ENCODE measurements at places on chromosomes 6 and 20.

- no peak for DNase-seq
Measured at GRCh38 chr6:35178932-35179832, 34.6 kb upstream of the SCUBE3 start.

GRCh38 chr6:136104556-136104955, 145.6 kb downstream of the MTFR2 start:
- no peak for DNase-seq

- no peak for DNase-seq
Measured at GRCh38 chr20:62659488-62660239, 17.4 kb downstream of the SLCO4A1 start.

- DNase-seq, result no peak
Measured at GRCh38 chr20:48203252-48203651, 418.0 kb upstream of the SULF2 start.

DNA sequence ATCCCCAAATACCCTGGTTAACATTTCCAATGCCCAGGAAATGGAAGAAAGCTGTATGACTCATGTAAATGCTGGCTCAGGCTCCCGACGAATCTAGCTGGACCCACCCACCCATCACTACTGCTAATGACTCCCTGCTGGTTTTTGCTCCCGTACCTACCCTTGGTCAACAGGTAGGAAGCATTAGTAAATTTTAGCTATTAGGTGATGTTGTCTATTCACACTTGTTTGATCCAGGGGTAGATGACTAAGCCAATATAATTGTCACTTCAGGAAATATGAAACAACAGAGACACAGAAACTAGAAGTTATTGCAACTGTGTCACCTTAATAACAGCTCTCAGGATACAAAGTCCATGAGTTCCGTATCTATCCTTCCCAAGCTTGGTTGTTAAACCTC, 94.4 kb upstream of the BEND6 start:
- no peak for DNase-seq

- no peak for DNase-seq
Measured at GRCh38 chr6:68777956-68778355, 142.9 kb downstream of the ADGRB3 start.

DNA sequence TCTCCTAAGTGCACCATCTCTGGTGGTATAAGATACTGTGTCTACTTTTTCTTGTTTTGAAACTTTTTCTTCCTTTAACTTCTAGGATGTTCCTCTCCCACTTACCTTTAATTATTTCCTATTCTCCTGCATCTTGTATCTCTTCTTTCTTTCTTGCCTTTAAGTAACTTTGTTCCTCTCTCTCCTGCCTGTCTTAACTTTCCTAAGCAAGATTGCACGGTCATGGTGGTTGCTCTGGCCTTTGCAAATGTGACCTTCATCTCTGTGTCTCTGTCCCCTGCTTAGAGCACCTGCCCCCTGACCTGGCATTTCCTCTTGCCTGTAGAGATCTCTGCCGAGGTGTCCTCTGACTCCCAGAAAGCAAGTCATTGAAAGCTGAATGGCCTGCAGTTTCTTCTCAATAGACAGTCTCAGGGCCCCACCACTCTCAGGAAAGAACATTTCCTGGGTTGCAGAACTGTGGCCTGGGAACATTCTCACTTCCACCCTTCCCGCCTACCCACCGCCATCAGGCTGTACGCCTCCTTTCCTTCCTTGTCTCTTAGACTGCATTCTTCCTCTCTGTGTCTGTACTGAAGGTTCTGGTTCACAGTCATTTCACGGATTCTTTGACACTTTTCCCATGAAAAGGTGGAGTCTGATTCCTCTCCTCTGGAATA, 12.8 kb downstream of the ZDHHC14 start:
- no peak for DNase-seq

- DNase-seq, result no peak
Measured at GRCh38 chr6:94548201-94548600, 1029.1 kb upstream of the MANEA start.

GRCh38 chr6:20364327-20364726, 37.4 kb upstream of the E2F3 start:
- DNase-seq, result no peak

DNA sequence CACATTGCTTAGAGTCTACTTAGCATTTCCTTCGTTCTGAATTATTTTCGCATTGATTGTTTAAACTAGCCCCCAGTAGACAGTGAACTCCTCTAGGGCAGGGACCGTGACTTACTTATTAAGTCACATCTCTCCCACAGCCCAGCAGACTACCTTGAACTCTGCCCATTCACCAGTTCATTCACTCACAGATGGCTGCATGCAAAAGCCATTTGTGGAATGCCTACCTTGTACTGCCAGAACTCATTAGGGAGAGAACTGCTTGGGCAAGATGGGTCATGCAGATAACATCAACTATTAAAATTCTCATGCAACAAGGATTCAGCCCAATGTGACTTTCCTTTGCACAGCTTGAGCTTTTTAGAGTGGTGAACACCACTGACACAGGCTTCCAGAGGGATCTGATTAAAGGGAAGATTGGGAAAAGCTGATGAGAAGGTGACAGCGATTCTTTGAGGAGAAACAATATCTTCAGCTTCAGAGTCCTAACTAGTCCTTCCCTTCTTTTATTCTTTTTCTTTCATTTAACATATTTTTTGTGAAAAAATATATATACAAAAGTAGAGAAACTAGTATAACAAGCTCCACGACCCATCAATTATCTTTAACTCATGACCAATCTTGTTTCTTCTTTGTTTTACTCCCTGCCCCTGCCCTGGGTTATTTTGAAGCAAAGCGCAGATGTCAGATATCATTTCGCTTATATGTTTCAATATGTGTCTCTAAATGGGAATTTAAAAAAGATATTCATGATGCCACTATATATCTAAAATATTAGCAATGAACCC, 273.9 kb downstream of the CDC5L start:
- DNase-seq, result no peak

GRCh38 chr20:64116016-64116415, 8.7 kb upstream of the NPBWR2 start:
- no peak for DNase-seq

DNA sequence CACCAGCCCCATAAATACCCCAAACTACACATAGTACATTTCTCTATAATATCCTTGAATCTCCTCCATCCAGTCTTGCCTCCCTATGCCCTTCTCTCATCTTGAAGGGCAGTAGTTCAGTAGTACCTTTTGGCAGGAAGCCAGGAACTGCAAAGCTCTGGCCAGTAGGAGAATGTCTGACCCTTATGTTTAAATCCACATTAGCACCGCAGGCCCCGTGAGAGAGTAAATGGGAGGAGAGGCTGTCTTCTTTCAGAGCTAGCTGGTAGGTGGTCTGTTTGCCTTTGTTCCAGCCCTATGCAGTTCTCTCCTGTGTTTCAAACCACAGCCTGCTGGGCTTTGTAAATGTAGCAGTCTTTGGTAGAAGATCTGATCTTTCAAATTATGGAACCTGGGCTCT, 690.7 kb downstream of the DOK5 start:
- no peak for DNase-seq

DNA sequence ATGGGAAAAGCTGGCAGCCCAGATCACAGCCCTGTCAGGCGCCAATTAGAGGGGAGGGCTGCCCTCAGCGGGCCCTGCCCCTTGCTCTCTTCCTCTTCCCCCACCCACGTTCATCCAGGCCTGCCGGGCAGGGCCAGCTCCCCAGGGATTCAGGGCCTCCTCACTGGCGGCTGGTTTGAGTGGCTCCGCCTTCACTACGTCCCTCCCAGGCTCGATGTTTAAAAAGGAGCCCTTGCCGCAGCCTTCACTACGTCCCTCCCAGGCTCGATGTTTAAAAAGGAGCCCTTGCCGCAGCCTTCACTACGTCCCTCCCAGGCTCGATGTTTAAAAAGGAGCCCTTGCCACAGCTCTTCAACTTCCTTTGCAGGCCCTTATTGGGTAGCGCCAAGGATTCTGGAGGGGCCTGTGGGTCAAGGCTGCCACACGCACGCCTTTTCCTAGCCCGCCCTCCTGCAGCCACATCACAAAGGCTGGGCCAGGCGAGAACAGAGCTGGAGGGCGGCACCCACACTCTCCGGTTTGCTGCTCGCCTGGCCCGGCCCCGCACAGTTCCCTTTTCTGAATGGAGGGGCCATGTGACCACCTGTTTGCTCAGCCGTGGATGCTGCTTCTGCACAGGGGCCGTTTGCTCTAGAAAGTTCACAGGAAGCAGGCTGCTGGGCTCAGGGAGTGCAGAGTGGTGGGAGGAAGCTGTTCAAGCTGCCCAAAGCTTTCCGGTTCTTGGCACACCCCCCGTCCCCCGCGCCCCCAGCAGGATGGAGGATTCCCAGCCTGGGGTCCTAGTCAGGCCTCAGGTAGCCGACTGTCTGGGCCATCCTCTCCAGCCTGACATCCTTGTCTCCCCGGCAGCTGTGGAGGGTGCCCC, 1.6 kb downstream of the SLC17A9 start:
- DNase-seq, result peak; percentile 66

DNA sequence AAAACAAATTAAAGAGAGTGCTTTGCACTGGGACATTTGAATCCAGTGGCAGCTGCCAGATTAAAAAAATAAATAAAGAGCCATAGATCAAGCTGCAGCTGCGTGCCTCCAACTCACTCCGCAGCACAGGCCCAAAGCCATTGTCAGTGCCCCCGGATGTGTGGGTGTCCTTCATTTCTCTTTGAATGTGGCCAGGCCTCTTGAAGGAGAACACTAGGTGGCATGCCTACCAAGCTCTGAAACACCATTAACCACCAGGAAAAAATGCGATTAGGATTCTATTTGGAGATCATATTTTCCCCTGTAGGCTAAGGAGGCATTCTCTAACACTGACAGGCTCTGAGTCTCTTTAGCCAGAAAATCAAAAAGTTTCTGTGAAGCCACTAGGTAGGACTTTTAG, 549.8 kb downstream of the PRKN start:
- DNase-seq, result no peak

DNA sequence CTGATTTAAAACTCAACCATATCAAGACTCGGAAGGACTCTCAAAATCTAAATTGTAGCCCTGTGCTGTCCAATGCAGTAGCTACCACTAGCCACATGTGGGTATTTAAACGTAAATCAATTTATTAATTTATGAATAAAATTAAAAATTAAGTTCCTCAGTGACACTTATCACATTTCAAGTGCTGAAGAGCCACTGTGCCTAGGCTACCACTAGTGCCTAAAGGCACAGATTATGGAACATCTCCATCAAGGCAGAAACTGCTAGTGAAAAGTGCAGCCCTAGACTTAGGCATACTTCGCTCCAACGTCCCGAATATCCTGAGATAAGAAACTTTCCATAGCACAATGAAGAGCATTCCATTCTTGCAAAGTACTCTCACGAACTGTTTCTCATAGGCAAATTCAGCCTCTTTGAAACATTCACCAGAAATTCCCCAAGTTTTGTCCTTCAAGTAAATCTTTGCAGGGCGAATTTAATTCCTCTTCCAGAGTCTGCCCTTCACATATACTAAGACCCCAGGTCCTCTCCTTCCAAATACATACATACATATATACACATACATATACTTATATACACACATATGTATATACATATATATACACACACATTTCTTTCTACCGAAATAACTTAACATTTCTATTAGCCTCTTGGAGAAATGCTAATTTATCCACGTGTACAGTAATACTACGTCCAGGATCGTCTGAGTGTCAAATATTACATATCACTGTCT, 1.3 kb downstream of the SUPT3H start:
- no peak for DNase-seq

GRCh38 chr6:22570185-22570551, 802 bp downstream of the HDGFL1 start:
- no peak for DNase-seq

DNA sequence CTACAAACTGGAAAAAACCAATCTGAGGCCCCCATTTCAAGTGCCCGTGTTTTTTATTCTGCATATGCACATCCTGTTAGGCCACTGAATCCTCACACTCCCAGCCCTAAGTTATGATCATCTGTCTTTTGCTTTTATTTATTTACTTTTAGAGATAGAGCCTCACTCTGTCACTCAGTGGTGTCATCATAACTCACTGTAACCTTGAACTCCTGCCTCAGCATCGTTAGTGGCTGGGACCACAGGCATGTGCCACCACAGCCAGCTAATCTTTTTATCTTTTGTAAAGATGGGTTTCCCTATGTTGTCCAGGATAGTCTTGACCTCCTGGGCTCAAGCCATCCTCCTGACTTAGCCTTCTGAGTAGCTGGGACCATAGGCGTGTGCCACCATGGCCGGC, 29.6 kb upstream of the CLDN20 start:
- no peak for DNase-seq
